Heart left ventricle (tissue), 16 donors: ENCODE measurements at places on chromosomes 11 and 22. TPM values are rescaled to one million over a fixed set of nuclear protein-coding genes. Genes with fewer than 3 reads are reported as not detected.

PICALM gene
- total RNA-seq: 192 TPM

DNA sequence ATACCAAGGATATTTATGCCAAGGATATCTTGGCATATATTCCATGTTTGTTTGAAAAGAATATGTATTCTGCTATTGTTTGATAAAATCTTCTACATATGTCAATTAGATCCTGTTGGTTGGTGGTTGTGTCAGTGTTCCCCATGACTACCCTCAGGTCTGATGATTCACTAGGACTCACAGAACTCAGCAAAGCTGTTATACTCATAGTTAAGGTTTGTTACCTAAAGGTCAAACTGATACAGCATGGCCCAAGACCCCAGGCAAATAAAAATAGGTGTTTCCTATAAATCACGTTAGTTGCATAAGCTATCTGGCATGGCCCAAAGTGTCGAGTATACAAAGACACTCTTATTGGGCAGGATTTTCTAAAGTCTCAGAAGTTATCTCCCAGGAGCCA lies 30.2 kb upstream of the B3GNT6 start:
- peaks cover 12% of the 10 kb centered on the region for H3K36me3 ChIP-seq
- no peaks in the 10 kb centered on the region for H3K4me1 ChIP-seq
- no peaks in the 10 kb centered on the region for H3K27me3 ChIP-seq
- DNase-seq: no peak

- no peak for DNase-seq
- no peak overlapping the region for H3K4me3 ChIP-seq
- no peaks in the 10 kb centered on the region for H3K36me3 ChIP-seq
Measured at GRCh38 chr11:68735125-68735524, 16.2 kb downstream of the TESMIN start.

DNA sequence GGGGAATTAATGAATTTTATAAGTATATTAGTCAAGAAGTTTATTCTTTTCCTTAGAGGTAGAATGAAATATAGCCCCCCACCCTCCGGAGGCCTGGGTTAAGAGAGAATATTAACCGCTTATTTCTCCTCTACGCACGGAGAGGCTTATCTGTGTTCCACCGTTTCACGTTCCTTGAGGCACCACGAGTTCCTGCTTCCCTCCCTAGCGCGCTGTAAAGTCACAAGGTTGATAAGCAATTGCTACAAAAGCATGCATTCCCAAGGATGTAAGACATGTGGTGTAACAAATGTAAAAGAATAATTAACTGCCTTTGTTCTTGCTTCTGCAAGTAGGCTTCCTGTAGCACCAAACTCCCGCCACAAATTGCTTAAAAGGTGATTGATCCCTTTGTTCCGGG lies 1.5 kb upstream of the ANKRD42 start:
- no peak overlapping the region for H3K27ac ChIP-seq
- DNase-seq: no peak
- no peaks in the 10 kb centered on the region for H3K27me3 ChIP-seq
- peaks cover 53% of the 10 kb centered on the region for H3K36me3 ChIP-seq
- H3K4me3 ChIP-seq: peak overlapping the region; percentile 84
- H3K4me1 ChIP-seq: peaks cover 26% of the 10 kb centered on the region

DNA sequence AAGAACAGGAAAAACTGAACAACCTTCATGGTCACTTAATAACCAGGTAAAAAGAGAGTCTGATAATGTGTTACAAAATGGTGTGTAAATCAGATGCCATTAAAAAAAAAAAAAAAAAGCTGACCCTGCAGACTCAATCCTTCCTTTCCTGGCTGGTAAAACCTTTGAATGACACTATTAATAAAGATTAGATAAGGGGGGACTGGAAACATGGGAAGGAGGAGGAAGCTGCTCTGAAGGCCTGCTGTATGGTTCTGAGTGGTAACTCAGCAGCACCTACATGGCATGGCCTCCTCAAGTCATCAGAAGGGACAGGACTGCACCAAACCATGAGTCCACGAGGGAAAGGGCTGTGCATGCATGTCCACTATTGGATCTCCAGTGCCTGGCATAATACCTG lies 18.0 kb upstream of the SWAP70 start:
- H3K4me3 ChIP-seq: no peak overlapping the region
- H3K4me1 ChIP-seq: no peaks in the 10 kb centered on the region
- no peaks in the 10 kb centered on the region for H3K36me3 ChIP-seq
- no peak for DNase-seq
- H3K27me3 ChIP-seq: no peaks in the 10 kb centered on the region

GRCh38 chr22:22674467-22674866 lies 30.1 kb downstream of the GGTLC2 start:
- H3K27me3 ChIP-seq: no peaks in the 10 kb centered on the region
- DNase-seq: no peak
- no peak overlapping the region for H3K4me3 ChIP-seq
- no peak overlapping the region for H3K27ac ChIP-seq

GRCh38 chr11:122077459-122077858 lies 38.6 kb downstream of the BLID start:
- no peak overlapping the region for H3K4me3 ChIP-seq
- no peaks in the 10 kb centered on the region for H3K27me3 ChIP-seq
- no peaks in the 10 kb centered on the region for H3K4me1 ChIP-seq
- DNase-seq: no peak
- no peak overlapping the region for H3K27ac ChIP-seq

DNA sequence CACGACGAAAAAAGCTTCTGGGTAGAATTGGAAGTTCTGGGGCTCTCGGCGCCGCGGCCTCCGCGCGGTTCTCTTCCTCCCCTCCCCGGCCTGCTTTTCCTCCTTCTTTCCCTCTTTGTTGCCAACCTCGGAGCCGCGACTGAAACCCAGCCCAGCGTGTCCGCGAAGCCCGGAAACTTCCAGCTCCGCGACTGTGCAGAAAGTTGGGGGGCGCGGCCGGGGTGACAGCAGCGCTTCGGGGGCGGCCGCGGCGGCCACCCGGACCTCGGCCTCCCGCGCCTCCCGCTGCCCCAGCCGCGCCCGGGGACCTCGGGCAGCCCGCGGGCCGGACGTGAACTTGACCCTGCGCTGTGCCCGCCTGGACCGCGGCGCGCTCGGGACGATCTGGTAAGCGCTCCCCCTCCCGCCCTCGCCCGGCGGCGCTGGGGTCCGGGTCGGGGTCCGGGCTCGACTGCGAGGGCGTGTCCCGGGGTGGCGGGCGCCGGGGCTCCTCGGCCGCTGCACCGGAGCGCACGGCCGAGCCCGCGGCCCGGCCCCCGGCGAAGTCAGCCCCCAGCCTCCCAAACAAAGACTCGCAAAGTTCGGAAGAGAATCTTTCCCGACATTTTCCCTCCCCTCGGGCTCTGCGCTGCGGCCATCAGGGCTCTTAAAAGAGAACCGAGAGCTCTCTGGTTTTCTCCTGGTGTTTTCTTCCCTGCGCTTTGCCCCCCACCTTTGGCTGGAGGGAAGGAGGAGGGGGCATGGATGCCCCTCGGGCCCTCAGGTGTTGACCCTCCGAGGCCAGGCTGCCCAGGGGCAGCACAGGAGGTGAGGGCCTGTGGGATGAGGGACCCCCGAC lies 67.9 kb upstream of the WNT7B start:
- H3K4me3 ChIP-seq: peak overlapping the region; percentile 65
- DNase-seq: no peak
- H3K4me1 ChIP-seq: peaks cover 66% of the 10 kb centered on the region
- H3K27ac ChIP-seq: peak overlapping the region; percentile 98

DNA sequence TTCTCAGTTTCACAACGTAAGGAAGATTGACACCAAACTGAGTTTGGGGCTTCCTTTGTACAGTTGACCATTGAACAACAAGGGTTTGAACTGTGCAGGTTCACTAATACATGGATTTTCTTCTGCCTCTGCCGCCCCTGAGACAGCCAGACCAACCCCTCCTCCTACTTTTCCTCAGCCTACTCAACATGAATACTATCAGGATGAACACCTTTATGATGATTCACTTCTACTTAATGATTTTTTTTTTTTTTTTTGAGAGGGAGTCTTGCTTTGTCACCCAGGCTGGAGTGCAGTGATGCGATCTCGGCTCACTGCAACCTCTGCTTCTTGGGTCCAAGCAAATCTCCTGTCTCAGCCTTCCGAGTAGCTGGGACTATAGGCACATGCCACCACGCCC lies 14.6 kb downstream of the RBM4 start:
- DNase-seq: no peak
- no peaks in the 10 kb centered on the region for H3K27me3 ChIP-seq
- H3K4me1 ChIP-seq: no peaks in the 10 kb centered on the region
- no peak overlapping the region for H3K4me3 ChIP-seq
- H3K36me3 ChIP-seq: peaks cover 19% of the 10 kb centered on the region

GRCh38 chr11:46277622-46278386 lies at the start of gene CREB3L1:
CREB3L1 (plus strand) TSS chr11:46277662; CDS start chr11:46278112, 450 bp downstream.
- H3K36me3 ChIP-seq: no peaks in the 10 kb centered on the region
- H3K4me3 ChIP-seq: peak within 1 kb of the TSS; percentile 87
- peak within 1 kb of the TSS; percentile 66 for H3K27ac ChIP-seq
- H3K4me1 ChIP-seq: peaks cover 54% of the 10 kb centered on the region
